H7 (cell line): ENCODE measurements at places on chromosomes 4 and X. TPM values are rescaled to one million over a fixed set of nuclear protein-coding genes. Genes with fewer than 3 reads are reported as not detected.
A peak's percentile ranks its signal among the peaks of the same experiment; 100 is the strongest.

NRK gene
- 1.8 and 2.5 TPM in 2 replicates for total RNA-seq

HSFX2 gene
- 1.2 and 1.3 TPM in 2 replicates for total RNA-seq

RRH gene
- total RNA-seq, result not detected in 2 replicates

CCDC158 gene
- not detected in 2 replicates for total RNA-seq

NKAP gene
- 4.8 and 5.5 TPM in 2 replicates for total RNA-seq

XK gene
- total RNA-seq, result 1.2 and 2.2 TPM in 2 replicates

PAGE5 gene
- total RNA-seq, result not detected in 2 replicates

DNA sequence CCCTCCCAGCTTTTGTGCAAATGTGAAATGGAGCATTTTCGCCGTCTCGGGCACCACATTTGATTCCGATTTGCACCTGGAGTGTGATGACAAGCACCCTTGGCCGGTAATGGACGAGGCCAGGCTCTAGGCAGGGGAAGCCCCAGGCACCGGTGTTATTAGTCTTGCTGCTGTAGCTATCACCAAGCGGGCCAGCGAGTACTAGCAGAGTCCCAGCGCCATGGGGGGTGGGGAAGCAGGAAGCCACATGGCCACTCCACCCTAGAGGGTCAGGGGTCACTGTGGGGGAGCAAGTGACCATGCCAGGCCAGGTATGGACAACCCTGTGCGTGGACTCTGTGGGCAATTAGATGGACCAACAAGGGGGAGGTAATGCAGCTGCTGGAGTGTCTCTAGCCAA, 88.8 kb downstream of the CPZ start:
- peak; percentile 9 for DNase-seq

GRCh38 chr4:24781999-24782745, 13.2 kb upstream of the SOD3 start:
- DNase-seq, result no peak

DNA sequence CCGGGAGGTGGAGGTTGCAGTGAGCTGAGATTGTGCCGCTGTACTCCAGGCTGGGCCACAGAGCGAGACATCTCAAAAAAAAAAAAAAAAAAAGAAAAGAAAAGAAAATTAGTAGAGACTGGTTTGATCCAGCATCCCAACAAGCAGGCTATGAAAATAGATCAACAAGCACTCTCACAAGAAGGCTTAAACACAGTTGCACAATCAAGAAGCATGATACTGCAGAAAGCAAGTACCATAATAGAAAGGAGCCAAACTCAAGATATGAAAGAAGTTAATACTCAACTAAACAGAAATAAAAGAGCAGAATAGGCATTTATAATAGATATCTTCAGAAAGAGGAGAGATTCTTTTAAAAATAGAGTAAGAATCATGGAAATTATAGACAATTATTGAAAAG, 10.6 kb downstream of the TLR6 start:
- no peak for DNase-seq

DNA sequence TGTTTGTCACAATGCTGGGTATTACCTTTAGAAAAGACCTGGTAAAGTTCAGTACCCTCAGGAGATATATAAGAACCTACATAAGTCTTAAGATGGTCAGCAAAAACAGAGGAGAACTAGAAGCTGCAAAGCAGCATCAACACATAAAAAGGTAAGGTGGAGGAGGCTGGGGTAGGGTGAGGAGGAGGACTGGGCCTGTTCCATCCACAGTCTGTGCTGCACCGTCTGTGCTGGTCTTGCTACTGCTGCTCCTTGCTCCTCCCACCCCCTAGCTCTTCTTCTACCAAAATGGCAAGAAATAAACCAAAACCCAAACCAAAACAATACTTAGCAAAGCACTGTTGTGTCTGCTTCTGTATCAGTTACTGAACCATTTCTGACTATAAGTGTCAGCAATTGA, 102.2 kb downstream of the CDS1 start:
- no peak for DNase-seq

GRCh38 chr4:188196134-188196735, 57.0 kb downstream of the TRIML1 start:
- DNase-seq, result peak; percentile 69

GRCh38 chr4:82005158-82005557, 368.6 kb downstream of the HNRNPD start:
- no peak for DNase-seq

- DNase-seq, result no peak
These were observed 1.5 kb downstream of the USP51 start for GRCh38 chrX:55488006-55488592.

DNA sequence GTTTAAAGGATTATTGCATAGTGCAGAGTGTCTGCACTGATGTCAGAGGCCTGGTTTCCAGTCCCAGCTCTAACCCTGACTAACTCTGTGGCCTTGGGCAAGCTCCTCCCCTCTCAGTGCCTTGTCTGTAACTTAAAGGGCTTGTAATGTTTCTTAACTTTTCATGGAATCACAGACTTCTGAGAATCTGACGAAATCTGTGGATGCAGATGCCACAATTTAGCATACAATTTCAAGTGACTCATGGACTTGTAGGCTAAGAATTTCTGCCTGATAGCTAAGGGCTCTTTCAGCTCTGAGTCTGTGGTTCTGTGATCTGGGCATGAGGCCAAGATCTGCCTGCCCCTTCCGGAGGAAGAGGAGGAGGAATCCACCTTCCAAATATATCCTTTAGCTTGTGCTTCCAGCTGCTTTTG, 236.9 kb downstream of the AR start:
- no peak for DNase-seq

DNA sequence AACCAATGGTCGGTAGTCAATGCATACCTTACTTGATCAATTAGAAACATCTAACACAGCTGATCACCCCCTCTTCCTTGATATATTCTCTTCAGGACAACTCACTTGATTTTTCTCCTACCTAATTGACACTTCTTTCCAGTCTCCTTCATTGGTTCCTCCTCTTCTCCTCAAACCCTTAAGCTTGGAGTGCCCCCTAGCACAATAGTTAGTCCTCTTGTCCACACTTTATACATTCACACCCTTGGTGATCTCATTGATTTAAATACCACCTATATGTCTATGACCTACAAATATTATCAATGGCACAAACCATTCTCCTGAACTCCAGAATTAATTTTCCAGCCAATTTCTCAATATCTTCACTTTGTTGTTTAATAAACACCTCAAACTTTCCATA, 724.0 kb downstream of the ADGRL3 start:
- DNase-seq, result no peak

GRCh38 chr4:135552131-135552530, 1350.5 kb upstream of the PABPC4L start:
- no peak for DNase-seq
